Activated CD8-positive, alpha-beta memory T cell treated with anti-CD3 and anti-CD28 coated beads for 24 hours (primary cell): ENCODE measurements at places on chromosomes 2 and 18.

- no peak for DNase-seq
Measured at GRCh38 chr2:17069564-17069963, 403.9 kb upstream of the CYRIA start.

DNA sequence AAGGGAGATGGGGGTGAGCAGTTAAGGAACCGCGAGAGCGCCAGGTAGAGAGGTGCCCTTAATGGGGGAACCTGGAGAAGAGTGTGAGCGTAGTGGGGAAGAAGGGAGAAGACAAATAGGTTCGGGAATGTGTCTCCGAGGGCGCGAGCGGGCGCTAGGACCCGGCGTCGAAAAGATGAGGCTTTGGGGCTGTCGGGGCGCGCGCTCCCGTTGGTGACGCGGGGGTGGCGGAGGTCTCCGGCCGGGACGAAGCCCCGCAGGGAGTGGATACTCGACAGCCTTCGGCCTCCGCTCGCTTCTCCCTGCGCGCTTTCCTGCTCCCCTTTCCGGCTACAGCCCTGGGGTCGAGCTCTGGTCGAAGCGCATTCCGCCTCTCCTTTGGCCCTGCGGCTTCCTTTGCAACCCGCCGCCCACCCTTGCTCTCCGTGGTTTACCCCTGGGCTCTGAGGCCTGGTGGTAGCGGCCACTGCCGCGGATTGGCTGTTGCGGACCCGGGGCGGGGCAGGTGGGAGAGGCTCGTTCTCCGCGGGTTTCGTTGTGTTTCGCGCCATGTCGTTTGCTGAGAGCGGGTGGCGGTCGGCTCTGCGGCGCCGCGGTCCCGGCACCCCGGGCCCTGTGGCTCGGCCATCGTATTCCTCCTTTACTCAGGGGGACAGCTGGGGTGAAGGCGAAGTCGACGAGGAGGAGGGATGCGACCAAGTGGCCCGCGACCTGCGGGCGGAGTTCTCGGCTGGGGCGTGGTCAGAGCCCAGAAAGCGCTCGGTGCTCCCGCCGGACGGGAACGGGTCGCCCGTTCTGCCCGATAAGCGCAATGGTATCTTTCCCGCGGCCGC is at the start of gene ARL6IP6:
Gene ARL6IP6, plus strand, starts transcription at position 545 of the 833 bp plus-strand sequence. Its CDS starts 5 bp downstream, at position 550.
- DNase-seq: peak; percentile 98

- no peak for DNase-seq
Measured at GRCh38 chr2:160372010-160372356, 121.6 kb downstream of the RBMS1 start.

DNA sequence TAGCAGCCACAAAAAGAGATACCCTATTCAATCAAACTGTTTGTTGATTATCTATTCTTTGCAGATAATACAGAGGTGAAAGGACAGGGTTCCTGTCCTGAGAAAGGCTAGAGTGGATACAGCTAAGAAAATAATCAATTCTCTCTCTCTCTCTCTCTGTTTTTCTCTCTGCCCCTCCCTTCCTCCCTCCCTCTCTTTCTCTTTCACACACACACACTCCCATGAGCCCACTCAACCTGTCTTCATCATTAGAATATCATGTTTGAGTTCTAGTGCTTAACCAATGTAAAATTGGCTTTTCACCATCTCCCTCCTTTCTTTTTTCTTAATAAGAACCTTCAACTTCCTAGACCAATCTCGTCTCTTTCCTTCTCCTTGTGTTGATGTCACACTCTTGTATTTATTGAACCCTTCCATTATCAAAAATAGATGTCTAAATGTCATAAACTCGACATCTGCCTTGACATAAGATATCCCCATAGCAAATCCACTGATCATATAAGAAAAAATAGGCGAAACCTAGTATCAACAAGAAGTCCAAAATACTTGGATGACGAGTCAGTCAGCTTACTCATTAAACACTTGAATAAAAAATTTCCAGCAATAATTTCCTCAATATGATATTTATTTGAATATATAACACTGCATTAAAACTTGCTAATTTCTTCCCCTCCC is 42.8 kb upstream of the CYTIP start:
- DNase-seq: no peak

DNA sequence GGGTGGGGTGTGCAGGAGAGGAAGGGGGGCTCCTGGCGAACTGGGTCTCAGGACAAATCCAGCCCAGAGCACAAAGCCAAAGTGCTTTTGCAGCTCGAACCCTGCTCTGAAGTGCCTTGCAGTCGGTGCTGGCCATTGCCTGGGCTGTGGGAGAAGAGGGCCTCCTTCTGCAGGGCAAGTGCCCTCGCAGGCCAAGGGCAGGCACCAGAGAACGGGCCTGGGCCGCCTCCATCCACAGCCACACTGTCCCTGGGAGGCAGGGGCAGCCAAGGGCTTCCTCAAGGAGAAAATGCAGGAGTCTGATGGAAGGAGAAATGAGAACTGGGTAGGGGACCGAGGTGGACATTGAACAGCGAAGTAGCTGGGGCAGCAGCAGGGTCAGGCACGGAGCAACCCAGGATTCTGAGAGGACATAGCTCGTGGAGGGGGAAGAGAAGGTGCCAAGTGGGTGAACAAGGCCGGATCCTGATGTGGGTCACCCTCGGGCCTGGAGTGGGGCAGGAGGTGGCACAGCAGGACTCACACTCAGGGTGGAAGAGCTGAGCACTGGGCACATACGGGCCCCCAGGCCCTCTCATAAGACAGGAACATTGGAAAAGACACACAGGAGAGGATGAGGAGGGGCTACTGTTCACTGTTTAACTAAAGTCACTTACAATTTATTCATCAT is 312.8 kb upstream of the SALL3 start:
- no peak for DNase-seq
